Left kidney (tissue), 8 donors: ENCODE measurements at places on chromosomes 4 and X.

- DNase-seq = peak; percentile 7
Observed at GRCh38 chrX:76454456-76454927, 27.0 kb downstream of the MAGEE1 start.

GRCh38 chr4:110620691-110621327 is 2.1 kb downstream of the PITX2 start:
- peak; percentile 67 for DNase-seq

DNA sequence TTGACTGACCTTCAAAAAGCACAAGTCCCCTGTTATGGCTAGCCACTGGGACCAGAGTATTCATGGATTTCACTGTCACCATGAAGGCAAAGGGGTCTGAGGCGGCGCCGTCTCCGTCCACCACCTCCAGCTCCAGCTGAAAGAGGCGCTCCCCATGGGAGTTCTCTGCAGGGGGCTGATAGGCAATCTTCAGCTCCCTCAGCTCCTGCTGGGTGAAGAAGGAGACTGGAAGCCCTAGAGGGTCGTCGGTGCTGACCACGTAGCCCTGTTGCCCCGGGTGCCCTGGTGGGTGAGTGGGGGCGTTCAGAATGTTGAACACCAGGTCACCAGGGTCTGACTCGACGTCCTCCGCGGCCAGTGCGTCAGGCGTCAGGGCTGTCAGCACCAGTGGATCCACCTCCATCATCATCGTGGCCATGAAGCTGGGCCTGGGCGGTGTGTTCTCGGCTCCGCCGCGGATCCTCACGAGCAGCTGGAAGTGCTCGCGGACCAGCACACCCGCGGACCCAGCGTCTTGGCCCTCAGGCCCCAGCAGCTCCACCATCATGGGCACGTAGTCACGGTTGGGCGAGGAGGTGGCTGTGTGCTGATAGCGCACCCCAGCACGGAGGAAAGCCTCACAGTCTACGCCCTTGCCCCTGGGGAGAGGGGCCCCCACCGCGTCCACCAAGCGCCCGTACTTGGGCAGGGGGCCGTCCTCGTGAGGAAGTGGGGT is 987 bp downstream of the FREM3 start:
- DNase-seq = no peak

DNA sequence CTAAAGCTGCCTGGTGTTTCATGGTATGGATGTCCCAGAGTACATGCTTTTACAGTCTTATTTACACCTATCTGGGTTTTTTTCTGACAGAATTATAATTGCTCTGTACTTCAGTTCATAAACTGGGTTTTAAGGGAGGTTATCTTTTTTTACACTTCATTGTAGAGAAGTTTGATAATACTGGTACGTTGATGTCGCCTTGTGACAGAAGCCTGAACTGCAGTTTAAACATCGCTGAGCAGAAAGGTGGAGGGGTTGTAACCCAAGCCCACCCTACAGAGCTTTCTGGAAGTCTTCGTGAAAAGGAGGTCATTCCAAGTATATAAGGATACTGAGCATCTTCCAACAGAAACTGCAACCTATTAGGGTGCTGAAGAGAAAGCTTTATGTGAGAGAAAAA is 46.4 kb downstream of the BEX1 start:
- no peak for DNase-seq
